Stimulated activated CD4-positive, alpha-beta T cell treated with anti-CD3 and anti-CD28 coated beads, TNF-alpha, amount 100 ng/mL, for 1 hour (primary cell): ENCODE measurements at places on chromosomes 1 and 21.

- DNase-seq, result no peak
These were observed 364.7 kb downstream of the SMYD3 start for GRCh38 chr1:246142320-246142893.

GRCh38 chr21:41856572-41856971 is 22.6 kb downstream of the PRDM15 start:
- no peak for DNase-seq

DNA sequence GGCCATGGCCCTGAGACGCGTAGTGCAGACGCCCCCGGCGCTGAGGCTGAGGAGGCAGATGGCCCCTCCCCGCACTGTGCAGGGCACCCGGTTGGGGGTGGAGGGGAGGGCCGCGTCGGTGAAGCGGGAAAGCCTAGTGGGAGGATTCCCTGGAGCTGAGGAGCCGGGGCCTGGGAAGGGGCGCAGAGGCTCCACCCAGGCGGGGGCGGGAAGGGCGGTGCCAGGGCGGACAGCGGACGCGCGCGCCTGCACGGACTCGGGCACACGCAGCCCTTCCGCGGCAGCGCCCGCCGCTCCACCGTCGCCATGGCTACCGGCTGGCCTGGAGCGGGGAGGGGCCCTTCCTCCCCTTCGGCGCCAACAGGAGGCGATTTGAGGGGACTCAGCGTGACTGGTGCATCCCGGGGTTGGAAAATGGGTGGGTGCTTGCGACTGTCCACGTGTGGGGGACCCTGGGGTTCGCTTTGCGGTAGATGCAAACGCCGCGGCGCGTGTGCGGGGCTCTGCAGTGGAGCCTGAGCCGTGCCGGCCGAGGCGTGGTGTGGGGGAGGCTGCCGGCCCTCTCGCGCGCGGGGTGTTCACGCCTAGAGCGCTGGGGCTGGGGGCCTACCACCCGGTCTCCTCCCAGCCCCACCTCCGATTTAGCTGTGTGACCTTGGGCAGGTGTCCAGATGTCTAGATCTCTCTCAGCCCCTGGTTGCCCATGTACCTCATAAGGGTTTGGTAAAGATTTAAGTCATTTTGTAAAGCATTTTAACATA is 35.1 kb downstream of the PTPRF start:
- DNase-seq, result no peak

DNA sequence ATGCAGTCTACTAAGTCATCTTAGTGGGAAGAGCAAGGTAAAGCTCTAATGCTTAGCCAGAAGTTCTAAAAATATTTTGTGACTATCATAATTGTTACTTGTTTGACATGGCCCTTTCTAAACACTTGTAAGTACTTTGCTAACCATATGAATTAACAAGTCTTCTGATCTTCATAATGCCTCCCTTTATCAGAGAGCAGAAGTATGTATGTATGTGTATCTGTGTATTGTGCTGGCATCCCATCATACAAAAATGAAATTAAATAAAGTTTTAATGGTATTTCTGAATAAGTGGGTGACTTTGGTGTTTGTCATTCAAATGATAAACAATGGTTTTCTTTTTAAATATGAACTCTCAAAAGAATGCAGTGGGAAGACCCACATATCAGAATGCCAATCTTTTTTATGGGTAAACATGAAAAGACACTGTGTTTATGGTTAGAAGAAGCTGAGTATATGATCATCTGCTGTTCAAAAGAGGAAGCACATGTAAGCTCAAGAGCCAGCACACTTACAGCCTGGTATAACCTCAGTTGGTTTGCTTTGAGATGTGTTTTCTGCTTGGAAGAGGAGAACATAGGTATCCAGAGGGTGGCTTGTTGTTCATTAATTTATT is 159.6 kb downstream of the CLEC20A start:
- DNase-seq, result no peak

- no peak for DNase-seq
These were observed 17.8 kb upstream of the SLAMF1 start for GRCh38 chr1:160664573-160665051.

GRCh38 chr1:160576884-160577283 is 2.4 kb downstream of the CD84 start:
- DNase-seq, result no peak

- DNase-seq, result no peak
These were observed 94.8 kb downstream of the EBNA1BP2 start for GRCh38 chr1:43077273-43077672.

DNA sequence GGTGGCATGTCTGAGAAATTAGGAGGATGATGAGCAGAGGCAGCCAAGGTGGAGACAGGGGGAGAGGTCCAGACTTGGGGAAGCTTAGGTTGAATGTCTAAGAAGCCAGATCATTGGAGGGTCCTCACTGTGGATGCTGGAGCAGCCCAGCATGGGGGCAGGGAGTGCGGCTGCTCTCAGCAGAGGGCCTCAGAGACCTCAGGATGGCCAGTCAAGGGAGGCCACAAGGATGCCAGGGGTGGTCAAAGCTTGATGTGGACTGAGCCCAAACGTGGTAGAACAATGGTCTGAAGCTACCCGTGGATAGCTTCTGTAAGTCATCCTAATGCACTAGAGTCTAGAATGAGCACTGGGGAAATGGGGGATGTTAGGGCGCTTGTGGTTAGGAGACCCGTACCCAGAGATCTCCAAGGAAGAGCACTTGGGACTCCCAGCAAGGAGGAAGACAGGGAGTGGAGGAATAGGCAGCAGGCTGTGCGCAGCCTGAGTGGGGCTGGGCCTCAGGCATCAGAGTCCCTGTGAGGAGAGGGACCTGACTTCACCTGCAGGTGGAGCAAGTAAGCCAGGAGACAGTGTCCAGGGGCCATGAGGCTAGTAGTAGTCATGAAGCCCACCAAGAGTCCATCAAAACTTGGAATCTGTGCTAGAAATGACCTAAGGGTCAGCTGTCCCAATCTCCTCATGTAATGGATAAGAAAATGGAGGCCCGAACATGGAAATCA is 4.3 kb upstream of the S100A9 start:
- DNase-seq, result no peak

- no peak for DNase-seq
These were observed 110.0 kb upstream of the SPAG17 start for GRCh38 chr1:118294875-118295642.

DNA sequence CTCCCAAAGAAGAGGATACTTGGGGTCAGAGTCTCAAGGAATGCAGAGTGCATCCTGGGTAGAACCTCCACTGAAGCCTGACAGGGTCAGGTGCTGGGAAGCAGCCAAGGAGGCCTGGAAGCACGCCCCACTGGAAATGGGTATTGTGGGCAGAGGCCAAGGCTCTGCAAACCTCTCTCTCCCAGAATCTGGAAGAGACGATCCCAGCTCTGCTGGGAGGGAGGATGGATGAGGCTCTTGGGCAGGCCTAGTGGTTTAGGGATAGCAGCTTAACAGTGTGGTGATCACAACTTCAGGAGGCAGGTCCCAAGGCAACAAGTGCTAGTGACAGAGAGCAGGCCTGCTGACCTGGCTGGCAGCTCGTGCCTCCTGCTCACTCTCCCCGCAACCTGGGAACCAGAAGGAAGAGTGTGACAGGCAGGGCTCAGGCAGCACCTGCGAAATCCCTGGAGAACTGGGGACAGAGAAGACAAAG is 641.0 kb downstream of the PLPP3 start:
- no peak for DNase-seq

DNA sequence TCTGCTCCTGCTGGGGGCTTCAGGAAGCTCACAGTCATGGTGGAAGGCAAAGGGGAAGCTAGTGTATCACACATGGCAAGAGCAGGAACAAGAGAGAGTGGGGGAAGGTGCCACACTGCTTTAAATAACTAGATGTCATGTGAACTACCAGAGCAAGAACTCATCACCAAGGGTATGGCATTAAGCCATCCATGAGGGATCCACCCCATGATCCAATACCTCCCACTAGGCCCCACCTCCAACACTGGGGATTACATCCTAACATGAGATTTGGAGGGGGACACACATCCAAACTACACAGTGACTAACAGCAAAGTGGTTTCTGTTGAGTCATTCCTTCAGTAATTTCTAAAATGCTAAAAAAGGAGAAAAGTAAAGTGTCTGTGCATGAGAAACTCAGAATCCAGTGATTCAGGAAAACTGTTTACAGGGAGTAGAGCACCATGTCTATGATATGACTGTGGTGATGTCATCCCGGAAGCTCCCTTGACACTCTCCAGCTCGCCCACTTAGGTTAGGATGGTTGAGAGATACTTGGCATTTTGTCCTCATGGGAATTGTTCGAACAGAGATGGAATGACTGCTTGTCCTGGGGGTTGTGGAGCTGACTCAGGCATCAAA is 50.3 kb downstream of the CHD1L start:
- no peak for DNase-seq

- no peak for DNase-seq
These were observed 980.9 kb downstream of the BRINP3 start for GRCh38 chr1:189496768-189497167.

GRCh38 chr1:35835398-35835797 is 27.6 kb downstream of the AGO4 start:
- DNase-seq, result no peak

DNA sequence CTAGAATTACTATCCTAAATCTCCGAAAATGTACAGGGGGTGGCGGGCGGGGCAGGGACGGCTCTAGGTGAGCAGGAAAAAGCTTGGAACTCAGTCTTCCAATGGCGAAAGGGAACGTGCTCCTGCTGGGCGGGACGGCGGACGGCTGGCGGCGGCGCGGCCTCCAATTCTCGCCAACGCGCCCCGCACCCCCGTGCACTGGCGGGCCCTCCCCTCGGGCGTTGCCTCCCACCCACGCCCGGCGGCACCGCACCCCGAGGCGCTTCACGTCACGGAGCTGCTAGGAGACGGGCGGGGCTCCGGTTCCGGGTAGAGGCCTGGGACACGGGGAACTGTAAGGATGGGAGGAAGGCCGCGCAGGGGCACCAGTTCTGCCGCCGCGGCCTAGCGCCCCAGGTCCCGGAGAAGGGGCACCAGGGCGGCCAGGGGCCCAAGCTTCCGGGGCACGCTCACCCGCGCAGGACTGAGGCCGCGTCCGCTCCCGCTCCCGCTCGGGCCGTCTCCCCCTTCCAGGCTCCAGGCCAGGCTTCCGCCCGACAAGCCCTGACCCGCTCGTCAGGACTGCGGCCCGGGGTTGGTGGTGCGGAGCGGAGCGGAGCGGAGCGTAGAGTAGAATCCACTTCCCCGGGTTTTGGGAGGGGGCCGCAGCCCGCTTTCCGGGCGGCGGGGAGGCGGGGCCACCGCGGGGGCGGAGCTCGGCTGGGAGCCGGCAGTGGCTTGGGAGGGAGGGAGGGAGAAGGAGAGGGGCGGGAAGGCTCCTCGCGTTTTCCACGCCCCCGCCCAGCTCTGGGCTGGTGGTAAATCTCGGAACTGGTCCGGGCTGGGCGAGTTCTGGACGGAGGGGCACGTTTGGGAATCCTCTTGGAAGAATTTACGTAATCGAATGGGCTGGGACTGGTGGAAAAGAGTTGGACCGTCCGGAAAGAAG is at the start of gene DDX59:
Gene DDX59, minus strand, starts transcription at position 594 of the 928 bp plus-strand sequence. CDS start 3,167 bp downstream, outside the sequence.
- peak; percentile 86 for DNase-seq

DNA sequence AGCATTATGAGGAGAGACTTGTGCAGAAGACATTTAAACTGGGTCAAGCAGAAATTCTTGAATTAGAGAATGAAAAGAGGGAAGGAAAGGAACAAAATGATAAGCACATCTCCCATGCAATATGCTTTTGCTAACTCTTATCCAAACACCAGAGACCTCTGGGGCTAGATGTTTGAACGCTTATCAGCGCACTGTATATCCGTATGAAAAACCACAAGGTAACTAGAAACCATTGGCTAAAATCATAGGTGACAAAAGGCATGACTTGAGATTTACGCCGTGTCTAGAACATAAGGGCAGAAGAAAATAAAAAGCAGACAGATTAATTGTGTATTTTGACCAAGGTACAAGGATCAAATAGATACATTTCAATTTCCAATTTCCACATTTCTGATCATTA is 38.0 kb upstream of the TIAM1 start:
- no peak for DNase-seq

GRCh38 chr1:239706245-239706892 is 320.0 kb downstream of the CHRM3 start:
- no peak for DNase-seq

DNA sequence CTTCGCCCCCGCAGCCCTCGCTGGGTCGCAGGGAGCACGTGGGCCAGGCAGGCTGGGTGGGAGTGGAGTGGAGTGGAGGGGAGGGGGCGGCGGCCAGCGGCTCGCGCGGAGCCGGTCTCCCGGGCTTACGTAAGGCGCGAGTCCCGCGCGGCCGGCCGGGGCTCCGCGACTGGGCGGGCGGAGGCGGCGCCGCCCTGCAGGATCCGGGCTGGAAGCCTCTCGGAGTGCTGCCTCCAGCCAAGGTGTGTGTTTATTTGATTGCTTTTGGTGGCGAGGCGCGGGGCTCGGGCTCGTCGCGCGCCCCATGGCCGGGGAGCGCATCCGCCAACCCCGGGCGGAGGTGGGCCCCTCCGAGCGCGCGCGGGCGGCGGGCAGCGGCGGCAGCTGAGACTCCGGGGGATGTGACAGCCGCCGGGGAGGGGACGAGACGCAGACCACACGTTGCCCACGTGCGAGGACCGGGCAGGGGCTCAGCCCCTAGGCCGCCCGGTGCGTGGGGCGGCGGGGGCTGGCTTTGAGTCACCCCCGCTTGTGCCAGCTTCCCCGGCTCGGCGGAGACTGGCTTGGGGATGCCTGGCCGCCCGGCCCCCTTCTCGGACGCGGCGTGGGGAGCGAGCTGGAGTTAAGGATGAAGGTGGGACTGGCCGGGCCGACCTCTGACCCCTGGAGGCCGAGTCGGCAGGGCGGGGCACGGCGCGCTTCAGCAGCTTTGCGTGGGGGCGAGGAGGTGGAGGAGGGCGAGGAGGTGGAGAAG is 402 bp upstream of the AK4 start:
- no peak for DNase-seq

DNA sequence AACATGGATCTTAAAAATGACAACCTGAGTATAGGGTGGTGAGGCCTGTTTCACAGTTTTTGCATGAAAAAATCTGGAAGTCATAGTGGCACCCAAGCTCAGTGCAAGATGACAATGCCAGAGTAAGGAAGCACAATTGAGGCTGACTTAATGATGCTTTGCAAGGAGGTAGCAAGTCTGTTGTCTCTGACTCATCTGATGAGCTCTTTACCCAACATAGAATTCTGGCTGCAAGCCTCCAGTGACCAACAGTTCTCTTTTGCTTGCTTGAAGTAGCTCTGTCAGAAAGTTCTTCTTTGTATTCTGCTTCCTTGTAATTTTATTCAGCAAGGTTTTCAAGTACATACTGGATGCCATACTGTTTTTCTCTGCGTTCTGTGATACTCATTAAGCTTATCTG is 117.1 kb downstream of the FOXD2 start:
- no peak for DNase-seq

GRCh38 chr1:14262637-14263036 is 335.8 kb upstream of the KAZN start:
- no peak for DNase-seq

GRCh38 chr1:156053768-156054499 is at the start of gene UBQLN4:
Gene UBQLN4 (minus strand): TSS chr1:156053798. CDS start chr1:156053701, 97 bp downstream.
- peak; percentile 70 for DNase-seq

- no peak for DNase-seq
These were observed 22.0 kb upstream of the CAMK1G start for GRCh38 chr1:209561532-209561931.
